ENCODE measurements at places on chromosomes 5 and 9.

GRCh38 chr5:124675931-124676846 lies 70.2 kb downstream of the ZNF608 start:
- no peak for DNase-seq

- no peak for DNase-seq
Observed at GRCh38 chr5:74155501-74155900, 485.0 kb downstream of the ENC1 start.

- DNase-seq = no peak
Observed at GRCh38 chr5:8410618-8411017, 541.7 kb downstream of the MTRR start.

- DNase-seq = no peak
Observed at GRCh38 chr5:89851911-89852310, 557.6 kb downstream of the CETN3 start.

DNA sequence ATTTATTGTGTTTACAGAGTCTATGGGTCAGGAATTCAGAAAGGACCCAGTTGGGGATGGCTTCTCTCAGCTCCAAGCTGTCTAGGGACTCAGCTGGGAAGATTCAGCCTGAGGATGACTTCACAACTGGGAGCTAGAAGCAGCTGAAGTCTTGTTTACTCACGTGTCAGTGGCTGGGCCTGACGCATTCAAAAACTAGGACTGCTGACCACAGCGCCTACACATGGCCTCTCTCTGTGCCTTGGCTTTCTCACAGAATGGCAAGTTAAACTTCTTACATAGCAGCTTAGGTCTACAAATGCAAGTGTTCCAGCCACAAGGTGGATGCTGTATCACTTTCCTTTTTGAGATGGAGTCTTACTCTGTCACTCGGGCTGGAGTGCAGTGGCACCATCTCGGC lies 16.3 kb upstream of the PPP2CA start:
- no peak for DNase-seq

DNA sequence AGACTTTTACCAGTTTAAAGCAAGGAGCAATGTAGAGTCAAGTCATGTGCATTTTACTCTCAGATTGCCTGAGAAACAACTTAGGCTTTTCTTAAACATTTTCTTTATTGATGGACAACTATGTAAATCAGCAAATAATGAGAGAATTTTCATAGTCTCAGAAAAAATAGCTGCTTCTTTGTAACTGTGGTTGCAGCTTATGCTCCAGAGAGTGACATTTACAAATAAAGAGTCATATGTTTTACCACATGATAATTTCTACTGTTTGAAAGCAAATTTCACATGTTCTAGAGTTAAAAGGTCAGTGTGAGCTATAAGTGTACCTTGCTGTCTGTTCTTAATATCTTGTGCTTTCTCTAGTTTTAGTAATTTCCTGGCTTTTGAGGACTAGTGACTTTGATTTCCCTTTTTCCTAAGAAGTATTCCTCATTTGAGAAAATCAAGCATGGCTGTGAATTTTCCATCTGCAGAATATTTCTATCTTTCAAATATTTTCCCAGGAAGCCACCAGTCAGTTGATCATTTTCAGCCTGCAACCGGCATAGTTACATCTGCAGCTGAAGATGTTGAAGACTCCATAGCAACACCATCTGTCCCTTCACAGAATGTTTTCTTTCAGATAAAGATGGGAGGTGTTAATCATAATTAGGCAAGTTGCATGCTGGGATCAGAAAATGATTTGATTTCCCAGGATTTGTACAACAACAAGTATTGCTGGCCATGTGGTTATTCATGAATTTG lies 229.9 kb downstream of the SGCD start:
- no peak for DNase-seq

DNA sequence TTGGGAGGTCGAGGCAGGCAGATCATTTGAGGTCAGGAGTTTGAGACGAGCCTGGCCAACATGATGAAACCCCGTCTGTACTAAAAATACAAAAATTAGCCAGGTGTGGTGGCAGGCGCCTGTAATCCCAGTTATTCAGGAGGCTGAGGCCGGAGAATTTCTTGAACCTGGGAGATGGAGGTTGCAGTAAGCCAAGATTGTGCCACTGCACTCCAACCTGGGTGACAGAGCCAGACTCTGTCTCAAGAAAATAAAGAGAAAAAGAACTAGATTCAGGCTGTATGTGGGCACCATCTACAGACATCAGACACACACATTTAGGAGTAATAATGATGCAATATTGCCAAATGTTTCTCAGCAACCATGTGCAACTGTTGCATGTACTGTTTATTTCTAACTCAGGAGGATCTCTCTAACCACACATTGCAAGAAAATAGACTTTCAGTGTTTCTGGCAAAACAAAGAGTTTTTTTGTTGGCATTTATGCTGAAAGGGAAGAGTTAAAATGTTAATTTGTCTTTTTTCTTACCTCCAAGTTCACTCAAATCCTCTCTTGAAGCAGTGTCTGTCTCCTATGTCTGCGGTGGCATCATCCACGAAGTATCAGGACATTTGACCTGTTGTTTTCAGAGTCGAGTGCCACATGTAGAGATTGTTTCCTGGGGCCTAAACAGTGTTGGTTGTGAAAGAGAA lies 5.1 kb upstream of the ORM1 start:
- DNase-seq = no peak

- no peak for DNase-seq
Observed at GRCh38 chr9:80175286-80176150, 603.8 kb downstream of the TLE4 start.

DNA sequence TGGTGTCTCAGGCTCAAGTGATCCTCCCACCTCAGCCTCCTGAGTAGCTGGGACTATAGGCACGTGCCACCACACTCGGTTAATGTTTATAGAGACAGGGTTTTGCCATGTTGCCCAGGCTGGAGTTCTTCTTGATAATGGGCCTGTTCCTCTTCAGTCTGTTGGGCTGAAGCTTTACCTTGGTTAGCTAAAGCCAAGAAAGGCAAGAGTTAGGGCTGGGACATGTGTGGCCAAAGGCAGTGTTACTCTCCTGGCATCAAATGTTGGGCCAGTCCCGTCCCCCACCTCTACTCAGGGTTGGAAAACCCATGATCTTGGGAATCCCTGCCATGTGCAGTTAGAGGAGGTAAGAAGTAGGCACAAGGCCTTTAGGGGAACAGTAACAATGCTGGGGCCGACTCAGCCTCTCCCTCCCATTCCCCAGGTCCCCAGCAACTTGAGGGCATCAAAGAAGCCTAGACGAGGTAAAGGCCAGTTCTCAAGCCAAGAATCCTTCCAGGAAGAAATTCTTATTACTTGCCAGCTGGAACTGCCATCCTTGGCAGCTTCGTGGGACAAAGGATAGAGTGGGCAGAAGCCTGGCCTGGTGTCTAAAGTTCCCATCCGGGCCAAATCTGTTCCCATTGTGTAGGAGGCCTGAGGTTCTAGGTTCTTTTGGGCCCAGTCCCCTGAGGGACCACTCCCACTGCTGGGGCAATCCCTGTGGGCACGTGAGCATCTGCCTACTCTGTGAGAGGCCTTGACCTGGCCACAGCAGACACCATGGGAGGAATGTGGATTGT lies 4.5 kb downstream of the EGR1 start:
- DNase-seq = no peak

- no peak for DNase-seq
Observed at GRCh38 chr9:130172858-130173665, 858 bp downstream of the NCS1 start.

DNA sequence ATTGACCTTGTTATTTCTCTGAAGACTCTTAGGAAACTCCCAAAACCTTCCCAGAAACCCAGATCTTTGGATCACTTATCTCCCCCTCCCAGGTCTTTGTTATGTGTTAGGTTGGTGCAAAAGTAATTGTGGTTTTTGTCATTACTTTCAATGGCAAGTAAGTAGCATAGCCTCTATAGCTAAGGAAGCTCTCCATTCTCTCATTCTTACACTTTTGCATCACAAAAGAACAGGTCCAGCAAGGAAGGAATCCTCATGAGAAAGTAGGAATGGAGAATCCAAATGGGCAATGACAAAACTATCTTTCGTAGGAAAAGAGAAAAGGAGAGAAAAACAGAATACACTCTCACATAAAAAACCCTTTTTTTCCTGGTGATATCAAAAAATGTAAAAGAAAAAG lies 81.3 kb upstream of the ELAVL2 start:
- no peak for DNase-seq

GRCh38 chr5:94361161-94361560 lies 257.2 kb downstream of the KIAA0825 start:
- no peak for DNase-seq

DNA sequence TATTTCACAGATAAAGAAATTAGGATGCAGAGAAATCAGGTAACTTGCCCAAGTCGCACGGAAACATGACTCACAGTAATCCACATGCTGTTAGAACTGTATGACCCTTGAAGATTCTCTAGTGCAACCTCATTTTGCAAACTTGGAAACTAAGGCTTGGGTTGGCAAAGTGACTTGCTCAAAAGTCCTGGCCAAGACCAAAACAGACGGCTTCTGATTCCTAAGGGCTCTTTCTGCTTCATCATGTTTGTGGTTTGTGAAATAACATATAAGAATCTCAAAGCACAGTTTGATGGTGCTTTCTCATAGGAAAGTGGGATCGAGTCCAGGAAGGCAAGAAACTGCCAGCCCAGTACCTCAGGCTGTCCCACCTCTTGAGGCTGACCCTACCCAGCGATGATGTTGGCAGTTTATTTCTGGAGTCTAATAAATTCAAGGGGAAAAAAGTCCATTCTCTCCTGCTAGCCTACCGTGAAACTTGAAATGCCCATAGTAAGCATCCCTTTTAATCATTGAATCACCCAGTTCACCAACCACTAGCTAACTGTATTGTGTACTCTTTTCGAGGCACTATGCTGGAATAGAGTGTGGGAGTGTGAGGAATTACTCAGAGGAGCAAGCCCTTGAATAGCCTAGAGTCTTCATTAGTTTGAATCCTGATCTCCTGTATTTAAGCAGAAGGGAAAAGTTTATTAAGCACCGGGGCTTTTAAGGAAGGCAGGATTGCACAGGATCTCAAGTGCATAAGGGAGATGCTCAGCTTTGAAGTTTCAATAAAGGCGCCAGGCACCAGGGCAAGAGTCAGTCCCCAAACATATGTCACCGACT lies 14.1 kb downstream of the CAPSL start:
- no peak for DNase-seq

GRCh38 chr9:107584944-107585343 lies 95.4 kb upstream of the KLF4 start:
- no peak for DNase-seq

- no peak for DNase-seq
Observed at GRCh38 chr9:21144603-21145002, 3.0 kb upstream of the IFNW1 start.

GRCh38 chr9:81317223-81317622 lies 372.1 kb downstream of the TLE1 start:
- DNase-seq = no peak
